ENCODE measurements at places on chromosomes 12 and 14.
A peak's percentile ranks its signal among the peaks of the same experiment; 100 is the strongest.

GRCh38 chr12:78040111-78040510 lies 209.4 kb downstream of the NAV3 start:
- DNase-seq = no peak

- peak; percentile 77 for DNase-seq
Measured at GRCh38 chr14:53367644-53368026, 214.5 kb upstream of the DDHD1 start.

- DNase-seq = no peak
Measured at GRCh38 chr14:69631509-69631908, 20.1 kb downstream of the SUSD6 start.

- no peak for DNase-seq
Measured at GRCh38 chr12:32952681-32953080, 56.1 kb upstream of the PKP2 start.

GRCh38 chr14:20934148-20934762 lies 21.0 kb upstream of the RNASE2 start:
- no peak for DNase-seq

DNA sequence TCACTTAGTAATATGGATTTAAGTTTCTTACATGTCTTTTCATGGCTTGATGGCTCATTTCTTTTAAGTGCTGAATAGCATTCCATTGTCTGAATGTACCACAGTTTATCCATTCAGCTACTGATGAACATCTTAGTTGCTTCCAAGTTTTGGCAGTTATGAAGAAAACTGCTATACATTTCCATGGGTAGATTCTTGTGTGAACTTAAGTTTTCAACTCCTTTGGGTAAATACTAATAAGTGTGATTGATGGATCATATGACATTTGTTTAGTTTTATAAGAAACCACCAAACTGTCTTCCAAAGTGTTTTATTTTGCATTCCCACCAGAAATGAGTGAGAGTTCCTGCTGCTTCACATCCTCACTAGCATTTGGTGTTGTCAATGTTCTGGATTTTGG lies 119.2 kb downstream of the NAV3 start:
- DNase-seq = no peak

GRCh38 chr12:108744021-108744897 lies 12.9 kb upstream of the CORO1C start:
- no peak for DNase-seq

GRCh38 chr12:98154850-98155249 lies 360.5 kb upstream of the TMPO start:
- peak; percentile 61 for DNase-seq

DNA sequence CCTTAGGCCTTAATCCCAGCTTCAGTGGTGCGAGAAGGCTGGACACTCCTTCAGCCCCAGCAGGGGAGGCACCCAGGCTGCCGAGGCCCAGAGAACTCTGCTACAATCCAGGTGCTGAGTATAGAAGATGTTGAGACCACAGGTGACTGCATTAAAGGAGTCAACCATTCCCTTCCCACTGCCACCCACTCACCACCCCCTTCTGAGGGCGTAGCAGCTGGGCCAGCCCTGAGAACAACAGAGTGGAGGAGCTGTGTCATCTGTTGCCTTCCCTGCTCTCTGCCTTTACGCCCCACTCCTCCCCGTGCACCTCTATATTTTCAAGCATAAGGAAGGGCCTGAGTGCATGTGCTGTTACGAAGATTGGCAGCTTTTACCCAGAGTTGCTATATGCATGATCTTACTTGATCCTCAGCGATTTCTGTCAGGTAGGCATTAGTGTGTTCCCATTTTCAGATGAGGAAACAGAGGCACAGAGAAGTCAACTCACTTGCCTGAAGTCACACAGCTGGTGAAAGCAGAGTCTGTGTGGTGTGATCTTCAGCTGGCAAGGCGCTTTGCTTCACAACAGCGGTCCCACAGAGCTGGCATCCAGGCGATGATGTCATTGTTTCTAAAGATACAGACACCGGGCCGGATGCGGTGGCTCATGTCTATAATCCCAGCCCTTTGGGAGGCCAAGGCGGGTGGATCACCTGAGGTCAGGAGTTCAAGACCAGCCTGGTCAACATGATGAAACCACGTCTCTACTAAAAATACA lies 46.7 kb downstream of the RIN3 start:
- no peak for DNase-seq

GRCh38 chr14:99280852-99281251 lies 8.9 kb upstream of the BCL11B start:
- no peak for DNase-seq

DNA sequence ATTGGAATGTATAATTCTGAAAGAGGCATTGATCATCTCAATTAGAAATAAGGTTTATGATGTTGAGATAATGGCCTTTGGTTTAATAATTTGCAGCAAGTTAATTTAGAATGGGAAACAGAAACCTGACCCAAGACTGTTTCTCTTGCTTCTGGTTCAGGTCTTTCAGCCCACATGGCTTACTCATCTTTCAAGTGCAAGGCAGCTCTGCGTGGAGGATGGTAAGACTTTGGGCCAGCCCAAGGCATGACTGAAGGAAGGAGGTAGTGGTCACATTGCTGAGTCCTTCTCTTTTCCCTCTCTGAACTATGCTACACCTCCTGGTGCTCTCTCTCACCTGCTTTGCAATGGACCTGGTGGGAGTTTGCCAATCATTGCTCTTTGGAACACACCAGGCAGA lies 98.7 kb downstream of the CAND1 start:
- no peak for DNase-seq

- no peak for DNase-seq
Measured at GRCh38 chr14:95362138-95362494, 42.4 kb upstream of the CLMN start.

GRCh38 chr12:3933074-3933818 lies 60.0 kb upstream of the PARP11 start:
- no peak for DNase-seq

DNA sequence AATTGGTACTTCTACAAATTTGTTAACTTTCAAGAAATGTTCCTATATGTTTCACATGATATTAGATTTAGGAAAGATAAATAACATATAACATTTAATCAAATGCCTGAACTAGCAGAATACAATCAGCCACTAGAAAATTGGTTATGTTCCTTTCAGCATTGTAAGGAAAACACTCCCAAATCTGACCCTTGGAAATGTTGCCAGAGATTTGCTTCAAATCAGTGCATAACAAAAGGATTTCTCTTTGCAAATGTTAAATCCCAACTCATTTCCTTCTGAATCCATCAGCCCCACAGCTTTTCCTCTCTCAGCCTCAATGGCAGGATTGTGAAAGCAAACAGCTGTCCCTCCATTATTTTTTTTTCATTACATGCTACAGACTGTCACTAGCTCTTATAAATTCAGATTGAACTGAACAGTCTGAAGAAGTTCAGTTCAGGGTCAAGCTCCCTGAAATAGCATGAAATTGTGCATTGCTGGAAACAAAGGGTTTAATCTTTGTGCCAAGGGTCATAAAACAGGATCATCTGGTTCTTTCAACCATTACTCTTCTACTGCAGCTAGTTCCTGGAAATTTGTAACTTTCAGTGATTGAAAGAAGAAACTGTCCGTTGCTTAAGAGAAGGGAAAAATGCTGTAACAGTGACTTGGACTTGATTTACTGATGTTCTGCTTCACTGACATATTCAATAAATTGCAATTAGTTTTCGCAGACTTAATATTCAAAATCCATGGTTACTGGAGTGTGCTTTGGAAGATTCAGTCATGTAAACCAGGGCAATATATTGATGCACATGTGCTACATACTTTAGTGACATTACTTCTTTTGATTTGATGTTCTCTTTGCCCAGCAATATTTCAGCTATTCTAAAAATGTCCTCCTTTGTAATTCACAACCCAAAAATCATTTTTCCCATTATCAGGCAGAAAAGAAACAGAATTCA lies 246.4 kb downstream of the RPL10L start:
- peak; percentile 48 for DNase-seq

DNA sequence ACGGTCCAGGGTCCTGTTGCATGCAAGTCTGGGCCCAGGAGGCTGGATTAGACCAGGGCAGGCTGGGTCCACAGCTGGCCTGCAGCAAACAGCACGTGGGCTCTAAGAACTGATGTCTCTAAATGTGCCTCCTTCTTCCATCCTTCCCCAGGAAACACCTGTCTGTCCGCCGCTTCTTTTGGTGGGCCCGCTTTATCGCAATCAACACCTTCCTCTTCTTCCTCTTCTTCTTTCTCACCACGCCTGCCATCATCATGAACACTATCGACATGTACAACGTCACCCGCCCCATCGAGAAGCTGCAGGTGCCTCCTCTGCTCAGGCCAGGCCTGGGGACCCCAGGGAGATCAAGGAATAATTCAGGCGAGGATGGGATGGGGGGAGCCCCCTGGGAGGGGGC lies 28.3 kb downstream of the NGB start:
- no peak for DNase-seq
